ENCODE measurements at places on chromosomes 2 and 18. TPM values are rescaled to one million over a fixed set of nuclear protein-coding genes. Genes with fewer than 3 reads are reported as not detected.

The AFG3L2 gene
- total RNA-seq: 44.3 TPM

DNA sequence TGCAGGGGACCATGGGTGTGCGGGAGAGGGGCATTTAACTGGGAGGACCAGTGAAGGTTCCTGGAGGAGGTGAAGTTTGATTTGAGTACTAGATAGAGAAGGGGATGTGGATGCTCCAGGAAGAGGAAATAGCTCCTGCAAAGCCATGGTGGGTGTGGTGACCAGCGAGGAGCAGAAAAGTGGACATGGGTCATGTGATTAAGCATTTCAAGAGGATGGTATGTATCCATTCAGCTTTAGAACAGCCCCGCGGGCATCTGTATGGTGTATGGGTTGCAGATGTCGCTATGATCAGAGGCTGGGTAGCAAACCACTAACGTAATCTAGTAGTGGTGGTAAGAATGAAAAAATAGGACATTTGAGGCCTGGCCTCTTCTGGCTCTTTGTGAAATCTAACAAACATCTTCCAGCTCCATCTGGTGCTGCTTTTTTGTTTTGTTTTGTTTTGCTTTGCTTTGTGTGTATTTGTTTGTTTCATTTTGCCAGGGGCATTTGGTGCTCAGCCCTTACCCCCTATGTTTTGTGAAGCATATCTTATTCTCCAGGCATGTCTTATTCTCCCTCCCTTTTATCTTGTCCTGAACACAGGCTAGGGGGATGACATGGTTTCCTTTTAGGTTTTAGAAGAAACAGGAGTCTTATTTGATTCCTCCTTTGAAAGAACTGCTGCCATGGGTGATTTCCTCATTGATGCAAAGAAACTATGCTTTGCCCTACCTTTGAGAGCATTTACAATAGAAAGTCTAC lies 226.1 kb downstream of the LRRTM1 start:
- no peak overlapping the region for H3K4me3 ChIP-seq
- H3K4me1 ChIP-seq: no peaks in the 10 kb centered on the region
- no peak for DNase-seq
- H3K27me3 ChIP-seq: no peaks in the 10 kb centered on the region
- H3K27ac ChIP-seq: no peak overlapping the region
- no peaks in the 10 kb centered on the region for H3K36me3 ChIP-seq

- peaks cover 4% of the 10 kb centered on the region for H3K36me3 ChIP-seq
- H3K27ac ChIP-seq: no peak overlapping the region
- H3K4me1 ChIP-seq: peaks cover 71% of the 10 kb centered on the region
- no peak for DNase-seq
- H3K27me3 ChIP-seq: no peaks in the 10 kb centered on the region
- H3K4me3 ChIP-seq: no peak overlapping the region
Observed at GRCh38 chr2:234437642-234438304, 59.1 kb downstream of the ARL4C start.

The COL4A4 gene
- not detected for total RNA-seq

The MAPK4 gene
- not detected for total RNA-seq

All from activated CD8-positive, alpha-beta T cell treated with anti-CD3 and anti-CD28 coated beads, Interleukin-2, amount 10 ng/mL, durations not matched to agents 7 days and 5 days (primary cell).